ENCODE measurements at places on chromosomes 13 and 19.
A peak's percentile ranks its signal among the peaks of the same experiment; 100 is the strongest.

DNA sequence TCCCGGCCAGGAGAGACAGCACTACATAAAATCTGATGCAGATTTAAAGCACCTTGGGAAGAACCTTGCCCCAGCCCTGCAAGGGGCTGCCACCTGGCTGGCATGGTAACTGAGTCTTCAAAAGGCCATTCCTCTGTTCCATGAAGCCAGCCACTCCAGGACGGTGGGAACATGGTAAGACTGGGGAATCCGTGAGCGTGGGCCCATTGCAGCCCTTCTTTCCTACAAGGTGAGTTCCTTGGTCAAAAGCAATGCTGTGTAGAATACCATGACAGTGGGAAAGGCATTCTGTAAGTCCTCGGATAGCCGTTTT, 121.3 kb downstream of the SOX1 start:
- no peak for DNase-seq

DNA sequence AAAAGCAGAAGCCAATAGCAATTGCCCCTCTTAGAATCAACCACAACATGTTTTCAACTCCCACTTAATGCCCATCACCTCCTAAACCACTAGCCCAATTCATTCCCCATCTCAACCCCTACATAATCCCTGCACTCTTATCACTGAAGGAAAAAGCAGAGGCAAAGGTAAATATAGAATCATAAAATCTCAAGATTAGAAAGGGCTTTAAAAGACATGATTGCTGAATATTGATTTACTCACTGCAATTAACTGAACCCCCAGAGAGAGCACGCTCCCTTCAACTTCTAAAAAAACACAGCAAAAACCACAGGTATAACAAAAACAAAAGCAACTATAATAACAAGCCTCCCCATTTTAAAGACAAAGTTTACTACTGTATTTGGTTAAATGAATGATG, 15.1 kb upstream of the POU4F1 start:
- no peak for DNase-seq

DNA sequence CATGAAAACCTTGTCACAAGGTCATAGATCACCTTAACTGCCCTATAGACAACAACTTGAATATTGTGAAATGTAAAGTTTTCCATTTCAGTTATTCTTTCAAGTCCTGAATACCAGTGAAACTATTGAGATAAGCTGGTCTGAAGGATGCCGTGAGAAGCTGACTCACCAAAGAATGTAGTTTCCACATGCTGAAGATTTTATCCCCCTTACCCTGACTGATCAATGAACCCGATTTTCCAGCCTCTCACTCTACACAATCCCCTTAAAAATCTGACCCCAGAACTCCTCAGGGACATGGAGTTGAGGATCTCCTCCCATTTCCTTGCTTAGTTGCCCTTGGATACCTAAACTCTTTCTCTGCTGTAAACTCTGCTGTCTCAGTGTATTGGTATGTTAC, 67.5 kb downstream of the POSTN start:
- DNase-seq: no peak

DNA sequence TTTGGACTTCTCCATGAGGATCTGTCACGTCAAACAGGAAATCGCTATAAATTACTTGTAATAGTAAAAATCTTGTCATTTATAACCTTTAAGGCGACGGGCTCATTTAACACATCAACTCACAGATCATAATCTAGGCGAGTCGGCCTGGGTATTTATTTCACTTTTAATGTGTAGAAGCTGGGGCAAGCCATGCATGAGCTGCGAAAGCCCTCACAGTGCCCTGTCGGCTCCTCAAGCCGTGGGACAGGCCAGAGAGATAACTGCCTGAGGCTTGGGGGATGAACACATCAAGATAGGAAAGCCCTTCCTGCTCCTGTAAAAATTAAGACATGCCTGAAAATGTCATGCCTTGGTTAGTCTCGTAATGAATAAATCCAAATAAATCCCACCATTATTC, 30.8 kb downstream of the SOX1 start:
- no peak for DNase-seq

- DNase-seq: peak; percentile 38
Measured at GRCh38 chr19:45569619-45570421, 14.8 kb downstream of the OPA3 start.

GRCh38 chr19:32605544-32605943, 24.6 kb downstream of the PDCD5 start:
- DNase-seq: no peak

- peak; percentile 59 for DNase-seq
Measured at GRCh38 chr13:94009701-94010100, 469.8 kb downstream of the DCT start.

DNA sequence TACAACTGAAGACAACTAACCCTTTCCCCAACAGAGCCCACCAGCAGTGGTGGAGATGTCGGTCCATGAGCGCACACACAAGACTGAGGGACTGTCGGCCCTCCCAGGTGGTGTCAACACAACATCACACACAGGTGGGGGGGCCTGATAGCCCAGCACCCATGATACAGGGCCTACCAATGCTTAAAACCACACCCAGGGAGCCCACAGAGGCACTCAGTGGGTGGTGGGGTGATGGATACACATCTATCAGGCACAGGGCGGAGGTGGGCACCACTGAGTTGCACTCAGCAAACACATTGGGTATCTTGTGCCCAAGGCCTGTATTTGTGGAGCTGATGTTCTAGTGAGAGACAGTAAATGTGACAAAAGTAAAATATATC, 7.0 kb upstream of the ZFP36 start:
- DNase-seq: no peak

DNA sequence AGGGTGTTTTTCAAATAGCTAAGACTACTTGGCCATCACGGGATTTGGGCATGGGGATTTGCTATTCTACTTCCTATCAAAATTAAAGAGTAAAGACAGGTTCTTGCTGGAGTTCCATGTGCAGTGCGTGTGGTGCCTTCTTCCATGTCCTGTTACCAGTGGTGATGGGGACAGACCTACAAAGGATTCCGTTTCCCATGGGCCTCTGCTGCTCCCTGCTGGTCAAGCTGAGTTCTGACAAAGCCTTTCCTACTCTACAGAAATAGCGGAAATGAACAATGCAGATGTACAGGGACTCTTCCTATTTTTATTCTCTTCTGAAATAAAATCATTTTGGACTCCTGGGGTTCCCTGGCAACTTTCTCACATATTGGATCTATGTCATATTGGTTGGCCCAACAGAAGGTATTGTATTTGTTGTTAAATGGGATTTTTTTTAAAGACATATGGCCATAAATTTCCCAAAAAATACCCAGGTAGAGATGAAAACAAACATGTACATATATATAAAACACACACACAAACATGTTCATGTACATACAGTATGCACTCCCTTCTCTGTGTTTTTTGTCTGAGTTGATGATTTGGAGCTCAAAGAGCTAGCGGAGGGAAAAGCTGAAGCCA, 90.5 kb upstream of the SLC15A1 start:
- peak; percentile 84 for DNase-seq

- no peak for DNase-seq
Measured at GRCh38 chr13:31051999-31052398, 109.7 kb downstream of the HSPH1 start.

GRCh38 chr19:29324717-29325116, 111.8 kb upstream of the UQCRFS1 start:
- no peak for DNase-seq

DNA sequence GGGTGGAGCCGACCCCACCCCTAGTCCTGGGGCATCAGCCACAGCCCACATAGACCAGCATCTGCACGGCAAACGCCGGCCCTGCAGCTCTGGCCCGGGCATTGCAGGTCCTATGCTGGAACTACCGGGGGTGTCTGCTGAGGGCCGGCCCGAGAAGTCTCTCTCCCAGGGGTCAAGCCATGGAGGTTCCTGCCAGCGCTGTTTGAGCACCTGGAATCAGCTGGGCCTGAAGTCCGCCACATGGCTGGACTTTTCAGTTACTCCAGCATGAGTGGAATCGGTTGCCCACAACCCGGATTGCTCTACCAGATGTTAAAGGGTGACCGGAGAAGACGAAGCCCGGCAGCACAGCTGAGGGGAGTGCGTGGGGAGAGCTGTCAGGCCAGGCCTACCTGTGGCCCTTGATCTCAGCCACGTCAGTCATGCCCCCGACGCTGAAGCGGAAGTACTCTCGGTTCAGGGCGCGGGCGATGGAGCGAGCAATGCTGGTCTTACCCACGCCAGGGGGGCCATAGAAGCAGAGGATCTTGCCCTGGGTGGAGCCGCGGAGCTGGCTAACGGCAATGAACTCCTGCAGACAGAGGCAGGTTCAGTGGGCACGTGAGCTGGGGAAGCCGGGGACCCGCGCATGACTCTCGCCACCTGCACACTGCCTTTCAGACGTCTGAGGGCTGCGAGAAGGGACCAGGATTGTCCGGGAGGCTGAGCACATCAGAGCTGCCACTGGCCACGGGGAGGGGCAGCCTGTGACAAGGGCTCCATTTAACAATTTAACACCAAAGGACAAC, 8.7 kb downstream of the RPL36 start:
- DNase-seq: no peak

- peak; percentile 18 for DNase-seq
Measured at GRCh38 chr13:81051873-81052272, 710.9 kb upstream of the SPRY2 start.

DNA sequence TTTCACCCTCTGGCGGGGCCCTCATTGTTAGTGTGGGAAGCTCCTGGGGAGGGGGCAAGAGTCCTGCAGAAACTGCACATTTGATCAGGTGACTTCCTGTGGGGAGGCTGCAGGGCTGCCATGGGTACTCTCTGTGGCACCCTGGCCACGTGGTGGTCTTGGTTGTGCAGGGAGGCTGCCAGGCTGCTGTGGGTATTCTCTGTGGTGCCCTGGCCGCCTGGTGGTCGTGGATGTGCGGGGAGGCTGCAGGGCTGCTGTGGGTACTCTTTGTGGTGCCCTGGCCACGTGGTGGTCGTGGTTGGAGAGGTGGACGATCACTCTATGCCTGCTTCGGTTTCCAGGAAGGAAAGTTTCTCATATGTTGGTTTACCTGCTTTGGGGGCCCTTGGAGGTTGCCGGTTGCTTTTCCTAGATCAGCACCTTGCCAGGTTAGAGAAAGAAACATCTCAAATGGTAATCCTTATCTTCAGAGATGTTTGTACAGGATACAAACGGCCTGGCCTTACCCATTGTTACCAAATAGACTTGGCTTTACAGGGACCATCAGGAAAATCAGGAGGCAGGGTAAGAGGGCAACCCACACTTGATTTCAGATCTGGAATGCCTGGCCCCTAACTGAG, 22.9 kb downstream of the TEX29 start:
- no peak for DNase-seq

- DNase-seq: peak; percentile 79
Measured at GRCh38 chr13:93248627-93249047, 22.0 kb downstream of the GPC6 start.

- no peak for DNase-seq
Measured at GRCh38 chr19:8306235-8307054, 1.7 kb downstream of the CD320 start.

GRCh38 chr19:54434873-54435214, 14.2 kb upstream of the LENG8 start:
- DNase-seq: no peak

GRCh38 chr13:41299316-41300094, 11.6 kb upstream of the NAA16 start:
- no peak for DNase-seq

GRCh38 chr19:42313096-42313839, at the start of gene TMEM145:
TMEM145 (plus strand) TSS chr19:42313309; CDS start chr19:42313377, 68 bp downstream.
- DNase-seq: peak; percentile 59

DNA sequence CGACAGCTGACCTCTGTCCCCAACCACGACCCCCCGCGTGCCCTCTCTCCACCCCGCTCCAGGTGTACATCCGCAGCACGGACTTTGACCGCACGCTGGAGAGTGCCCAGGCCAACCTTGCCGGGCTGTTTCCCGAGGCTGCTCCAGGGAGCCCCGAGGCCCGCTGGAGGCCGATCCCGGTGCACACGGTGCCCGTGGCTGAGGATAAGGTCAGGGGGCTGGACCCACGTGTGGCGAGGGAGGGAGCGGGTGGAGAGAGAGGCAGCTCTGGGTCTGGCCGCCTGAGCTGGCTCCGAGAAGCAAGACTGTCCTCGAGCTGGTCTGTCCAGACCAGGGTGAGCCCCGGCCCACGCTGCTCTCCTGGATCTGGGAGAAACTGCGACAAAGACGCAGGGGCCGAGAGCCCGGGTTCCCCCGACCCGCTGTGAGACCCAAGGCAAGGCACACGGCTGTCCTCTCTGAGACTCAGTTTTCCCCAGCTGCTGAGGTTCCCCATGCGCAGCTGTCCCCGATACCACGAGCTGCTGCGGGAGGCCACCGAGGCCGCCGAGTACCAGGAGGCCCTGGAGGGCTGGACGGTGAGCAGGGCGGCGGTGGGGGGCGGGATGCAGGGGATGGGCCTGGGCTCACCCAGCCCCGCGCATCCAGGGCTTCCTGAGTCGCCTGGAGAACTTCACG, 1.5 kb downstream of the ACP4 start:
- DNase-seq: no peak

GRCh38 chr19:1038978-1039645, 795 bp upstream of the ABCA7 start:
- peak; percentile 36 for DNase-seq

DNA sequence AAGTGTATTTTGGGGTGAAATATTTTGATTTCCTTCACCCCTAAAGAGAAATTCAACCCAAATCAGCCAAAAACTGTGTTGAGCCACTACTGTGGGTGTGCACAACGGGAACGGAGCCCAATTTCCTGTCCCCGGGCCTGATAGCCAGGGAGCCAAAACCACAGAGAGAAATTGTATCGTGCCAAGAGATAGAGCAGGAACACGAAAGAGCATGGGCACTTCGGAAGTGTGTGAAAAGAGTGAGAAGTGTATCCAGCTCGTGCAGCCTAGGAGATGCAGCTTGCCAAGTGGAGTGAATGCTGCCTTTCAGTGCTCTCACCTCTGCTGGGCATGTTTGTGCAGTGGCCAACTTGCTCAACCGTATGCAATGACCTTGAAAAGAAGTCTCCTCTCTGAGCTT, 19.4 kb upstream of the PLEKHF1 start:
- peak; percentile 61 for DNase-seq

- peak; percentile 6 for DNase-seq
Measured at GRCh38 chr19:55703790-55704215, 28.8 kb downstream of the EPN1 start.

DNA sequence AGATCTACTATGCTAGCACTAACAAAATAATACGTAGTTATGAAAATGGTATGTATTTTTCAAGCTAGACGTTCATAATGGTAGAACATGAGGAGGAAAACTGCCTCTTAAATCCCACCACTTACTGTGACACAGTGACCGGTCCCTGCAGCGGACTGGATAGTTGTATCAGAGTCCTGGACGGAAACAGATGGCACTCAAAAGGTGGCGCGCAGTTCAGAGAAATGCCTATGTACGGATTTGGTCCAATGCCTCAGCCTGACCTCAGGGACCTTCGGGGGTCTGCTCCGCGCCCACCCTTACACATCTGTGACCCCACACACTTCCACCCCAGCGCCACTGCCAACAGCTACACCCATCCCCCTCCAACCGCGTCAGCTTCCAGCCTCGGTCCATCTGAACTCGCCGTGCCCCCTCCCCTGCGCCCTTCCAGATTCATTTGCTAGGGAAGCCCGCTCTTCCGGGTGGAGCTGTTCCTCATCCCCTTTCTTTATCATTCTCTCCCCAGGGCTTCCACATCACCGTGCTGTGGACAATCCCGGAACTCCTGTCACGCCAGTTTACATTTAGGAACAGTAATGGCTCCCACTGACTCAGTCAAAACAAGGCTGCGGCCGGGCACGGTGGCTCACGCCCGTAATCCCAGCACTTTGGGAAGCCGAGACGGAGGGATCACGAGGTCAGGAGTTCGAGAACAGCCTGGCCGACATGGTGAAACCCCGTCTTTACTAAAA, 792 bp upstream of the LENG8 start:
- peak; percentile 60 for DNase-seq
